ENCODE measurements at places on chromosomes 2 and 18.
A peak's percentile ranks its signal among the peaks of the same experiment; 100 is the strongest.

DNA sequence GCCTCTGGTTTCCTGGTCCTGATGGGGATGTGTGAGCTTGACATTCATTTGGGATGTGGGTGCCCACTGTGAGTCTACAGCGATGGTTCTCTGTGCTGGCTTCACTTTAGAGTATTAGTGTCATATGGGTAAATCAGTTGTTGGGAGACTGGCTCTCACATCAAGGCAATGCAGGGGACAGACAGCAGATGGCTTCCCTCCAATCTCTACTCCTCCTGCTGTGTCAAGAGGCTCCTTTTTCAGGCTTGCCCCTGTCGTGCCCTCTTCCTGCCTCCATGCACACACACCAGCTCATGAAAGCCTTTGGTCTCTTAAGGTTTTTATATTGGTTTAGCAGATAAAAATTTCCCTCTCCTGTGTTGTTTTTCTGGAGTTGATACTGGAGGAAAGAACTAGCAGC lies 315.6 kb downstream of the RDH14 start:
- no peak for DNase-seq

GRCh38 chr2:30527859-30528258 lies 80.8 kb downstream of the LCLAT1 start:
- no peak for DNase-seq

DNA sequence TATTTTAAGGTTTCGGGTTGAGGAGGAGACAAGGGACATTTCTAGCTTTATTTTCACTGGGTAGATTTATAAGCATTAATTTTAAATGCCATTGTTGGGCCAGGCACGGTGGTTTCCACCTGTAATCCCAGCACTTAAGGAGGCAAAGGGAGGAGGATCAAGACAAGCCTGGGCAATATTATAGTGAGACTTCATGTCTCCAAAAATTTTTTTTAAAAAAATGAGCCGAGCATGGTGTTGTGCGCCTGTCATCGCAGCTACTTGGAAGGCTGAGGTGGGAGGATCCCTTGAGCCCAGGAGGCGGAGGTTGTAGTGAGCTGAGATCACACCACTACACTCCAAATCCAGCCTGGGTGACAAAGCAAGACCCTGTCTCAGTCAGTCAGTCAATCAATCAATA lies 45.0 kb downstream of the MBD5 start:
- no peak for DNase-seq

GRCh38 chr2:70270323-70270722 lies 12.4 kb downstream of the PCYOX1 start:
- DNase-seq, result no peak

GRCh38 chr2:84223191-84223590 lies 235.9 kb downstream of the SUCLG1 start:
- no peak for DNase-seq

DNA sequence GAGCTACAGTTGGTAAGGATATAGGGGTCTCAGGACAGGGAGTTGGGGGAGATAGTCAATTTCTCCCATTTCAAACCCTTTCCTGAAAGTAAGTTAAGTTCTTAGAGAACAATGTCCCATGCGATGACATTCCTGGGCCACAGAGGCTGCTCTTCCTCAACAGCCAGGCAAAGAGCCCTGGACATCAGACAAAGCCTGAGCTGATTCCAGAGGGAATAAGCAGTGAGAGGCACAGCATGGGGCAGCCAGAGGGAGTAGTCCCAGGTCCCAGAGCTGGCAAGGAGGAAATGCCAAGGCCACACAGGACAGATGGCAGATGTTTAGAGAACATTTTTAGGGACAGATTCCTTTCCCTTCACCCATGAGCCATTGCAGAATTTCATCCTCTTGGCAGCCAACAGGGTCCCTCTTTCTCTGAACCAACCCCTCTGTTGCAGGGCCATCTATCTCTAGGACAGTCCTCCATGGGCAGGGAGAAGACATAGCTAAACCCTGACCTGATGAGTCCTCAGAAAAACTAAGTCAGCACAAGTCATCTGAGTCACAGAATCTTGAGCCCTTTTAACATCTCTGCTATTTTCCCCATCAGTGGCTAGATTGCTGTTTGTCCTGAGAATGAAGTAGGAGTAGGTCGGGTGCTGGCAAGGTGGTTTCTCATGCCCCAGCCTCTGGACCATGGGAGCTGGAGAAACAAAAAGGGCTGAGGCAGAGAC lies 81.6 kb upstream of the STPG4 start:
- DNase-seq, result no peak

DNA sequence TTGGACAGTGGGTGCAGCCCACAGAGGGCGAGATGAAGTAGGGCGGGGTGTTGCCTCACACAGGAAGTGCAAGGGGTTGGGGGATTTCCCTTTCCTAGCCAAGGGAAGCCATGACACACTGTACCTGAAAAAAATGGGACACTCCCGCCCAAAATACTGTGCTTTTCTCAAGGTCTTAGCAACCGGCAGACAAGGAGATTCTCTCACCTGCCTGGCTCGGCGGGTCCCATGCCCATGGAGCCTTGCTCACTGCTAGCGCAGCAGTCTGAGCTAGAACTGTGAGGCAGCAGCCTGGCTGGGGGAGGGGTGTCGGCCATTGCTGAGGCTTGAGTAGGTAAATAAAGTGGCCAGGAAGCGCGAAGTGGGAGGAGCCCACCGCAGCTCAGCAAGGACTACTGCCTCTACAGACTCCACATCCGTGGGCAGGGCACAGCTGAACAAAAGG lies 244.7 kb downstream of the NBAS start:
- no peak for DNase-seq

GRCh38 chr2:179460181-179460929 lies 195.7 kb upstream of the SESTD1 start:
- no peak for DNase-seq

DNA sequence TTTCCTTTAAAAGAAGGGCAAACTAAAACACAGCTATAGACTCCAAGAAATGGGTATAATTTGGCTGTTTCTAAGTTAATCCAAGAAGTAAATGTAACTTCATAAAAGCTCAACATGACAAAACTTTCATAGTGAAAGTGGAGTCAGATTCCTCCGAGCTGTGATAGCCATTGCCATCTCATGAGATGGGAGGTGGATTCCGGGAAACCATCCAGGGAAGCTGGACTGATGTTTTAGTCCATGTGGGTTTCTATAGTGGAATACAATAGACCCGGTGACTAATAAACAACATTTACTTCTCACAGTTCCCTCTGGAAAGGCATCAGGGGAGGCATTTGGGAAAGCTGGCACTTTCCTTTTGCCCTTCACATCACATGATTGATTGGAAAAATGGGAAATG lies 10.0 kb upstream of the LAPTM4A start:
- DNase-seq, result no peak

- no peak for DNase-seq
Observed at GRCh38 chr18:53819174-53819573, 405.3 kb downstream of the MBD2 start.

- DNase-seq, result no peak
Observed at GRCh38 chr2:11030909-11031308, 119.2 kb downstream of the KCNF1 start.

GRCh38 chr2:60352491-60353405 lies 200.7 kb downstream of the BCL11A start:
- DNase-seq, result peak; percentile 51

- peak; percentile 77 for DNase-seq
Observed at GRCh38 chr2:228657807-228658402, 476.4 kb upstream of the SPHKAP start.

DNA sequence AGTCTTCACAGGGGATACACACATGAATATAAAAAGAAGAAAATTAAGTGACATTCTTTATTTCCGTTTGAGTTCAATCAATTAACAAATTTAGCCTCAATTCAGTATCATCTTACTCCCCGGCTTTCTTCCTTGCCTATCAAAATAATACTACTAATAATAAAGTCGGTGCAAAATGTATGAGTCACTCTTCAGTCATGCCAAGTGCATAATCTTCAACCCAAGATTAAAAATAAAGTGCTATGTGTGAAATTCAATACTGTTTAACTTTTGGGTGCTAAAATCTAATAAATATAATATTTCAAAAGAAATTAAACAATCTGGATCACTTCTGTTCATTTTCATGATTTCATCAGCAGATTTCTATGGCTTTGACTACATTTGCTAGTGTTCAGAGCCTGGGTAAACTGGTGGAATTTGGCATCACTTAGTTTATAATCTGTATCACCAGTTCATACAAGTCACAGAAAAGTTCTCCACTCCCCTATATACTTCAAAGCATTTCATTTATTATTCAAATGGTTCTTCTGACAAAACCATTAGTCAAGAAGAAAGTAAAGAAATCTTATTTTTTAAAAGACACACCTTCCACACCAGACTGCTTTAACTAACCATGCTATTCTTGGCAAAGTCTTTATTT lies 183.6 kb downstream of the THADA start:
- DNase-seq, result no peak

- no peak for DNase-seq
Observed at GRCh38 chr2:68203587-68203986, 45.9 kb downstream of the PNO1 start.

DNA sequence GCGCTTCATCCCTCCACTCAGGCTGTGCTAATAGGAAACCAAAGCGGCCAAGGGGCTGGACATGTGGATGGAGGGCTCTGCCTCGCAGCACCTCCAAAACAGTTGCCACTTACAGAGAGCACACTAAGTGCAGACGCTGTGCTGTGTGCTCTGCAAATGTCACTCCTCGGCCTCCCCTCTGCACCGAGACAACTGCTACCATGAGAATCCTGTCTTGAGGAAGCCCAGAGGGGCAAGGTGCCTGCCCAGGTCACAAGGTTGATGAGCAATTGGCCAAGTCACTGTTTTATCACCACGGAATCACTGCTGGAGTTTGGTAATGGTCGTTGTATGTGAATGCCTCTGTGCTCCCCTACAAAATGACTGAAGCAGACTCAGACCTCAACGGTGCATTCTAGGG lies 132.2 kb downstream of the SEPTIN10 start:
- DNase-seq, result no peak

DNA sequence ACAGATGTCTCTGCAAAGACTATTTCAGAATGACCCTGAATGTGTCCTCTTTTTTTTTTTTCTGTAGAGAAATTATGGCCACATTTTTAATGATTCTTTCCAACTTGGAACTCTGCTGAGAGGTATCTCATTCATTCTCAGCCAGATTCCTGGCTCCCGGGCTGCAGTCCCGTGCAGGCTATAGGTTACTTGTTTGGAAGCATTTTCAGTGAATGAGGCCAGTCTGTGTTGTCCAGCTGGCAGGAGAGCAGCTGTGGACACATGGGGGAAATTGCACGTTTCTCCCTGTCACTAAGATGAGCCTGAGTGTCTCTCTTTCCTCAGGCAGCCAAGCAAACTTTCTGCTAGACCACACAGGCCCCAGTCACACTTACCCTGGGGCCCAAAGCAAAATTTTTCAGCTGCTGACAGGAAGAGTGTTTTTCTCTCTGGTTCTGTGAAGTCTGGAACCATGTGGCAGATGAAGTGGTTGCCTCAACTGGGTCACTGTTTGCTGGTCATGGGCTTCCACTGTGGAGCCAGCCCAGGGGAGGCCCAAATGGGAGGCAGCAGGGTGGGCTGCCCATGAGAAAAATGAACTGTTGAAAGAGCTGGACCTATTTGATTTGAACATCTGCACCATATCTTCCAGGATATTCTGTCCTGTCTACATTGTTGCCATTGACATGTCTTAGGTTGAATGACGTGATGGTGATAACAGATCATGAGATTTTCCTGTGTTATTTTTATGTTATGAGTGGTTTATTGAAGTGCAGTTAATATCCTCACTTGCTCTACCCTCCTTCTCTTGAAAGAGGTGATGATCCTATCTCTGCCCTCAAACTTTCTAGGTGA lies 431.2 kb downstream of the LPIN1 start:
- DNase-seq, result no peak

DNA sequence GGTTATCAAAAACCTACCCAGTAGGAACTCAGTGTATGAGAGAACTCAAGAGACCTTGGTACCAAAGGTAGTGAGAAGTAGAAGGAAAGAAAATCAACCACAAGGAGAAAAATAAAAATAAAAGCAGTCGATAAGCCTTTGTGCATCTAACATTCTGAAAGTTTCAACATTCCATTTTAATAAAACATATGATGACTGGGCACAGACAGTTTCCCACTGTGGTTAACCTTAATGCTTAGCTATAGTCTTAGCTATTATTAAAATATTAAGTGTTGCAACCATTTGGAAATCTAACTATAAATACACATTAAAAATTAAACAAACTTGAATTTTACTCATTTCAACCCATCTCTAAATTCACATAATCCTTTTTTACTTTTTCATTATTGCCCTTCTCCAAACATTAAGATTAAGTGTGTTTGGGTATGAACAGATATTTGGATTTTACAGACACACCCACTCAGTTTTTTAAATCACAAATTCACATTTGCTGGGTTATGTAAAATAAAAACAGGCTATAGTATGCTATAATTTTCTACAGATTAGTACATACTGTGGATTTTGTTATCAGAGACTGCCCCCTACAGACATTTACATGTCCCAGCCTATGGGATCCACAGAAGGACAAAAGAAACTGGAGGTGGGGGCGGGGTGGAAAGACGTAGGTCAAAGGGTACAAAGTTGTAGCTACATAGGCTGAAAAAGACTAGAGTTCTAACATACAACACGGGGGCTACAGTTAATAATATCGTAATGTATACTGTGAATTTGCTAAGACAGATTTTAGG lies 32.8 kb downstream of the SRBD1 start:
- peak; percentile 36 for DNase-seq

DNA sequence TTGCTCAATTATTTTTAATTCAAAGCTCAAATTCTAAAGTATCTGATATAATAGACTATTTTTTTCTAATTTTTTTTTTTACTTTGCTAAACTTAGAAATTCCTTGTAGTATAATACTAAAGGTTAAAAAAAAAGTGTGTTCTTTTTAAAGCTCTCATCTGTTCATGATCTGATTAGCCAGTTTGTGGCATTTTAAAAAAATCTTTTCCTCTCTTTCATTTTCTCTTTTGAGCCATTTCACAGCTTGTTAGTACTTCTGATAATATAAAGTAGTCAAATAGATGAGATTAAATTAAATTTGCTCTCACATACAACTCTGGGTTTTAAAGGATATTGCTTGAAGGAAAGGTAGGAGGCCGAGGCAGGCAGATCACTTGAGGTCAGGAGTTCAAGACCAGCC lies 40.7 kb upstream of the NEMP2 start:
- no peak for DNase-seq

DNA sequence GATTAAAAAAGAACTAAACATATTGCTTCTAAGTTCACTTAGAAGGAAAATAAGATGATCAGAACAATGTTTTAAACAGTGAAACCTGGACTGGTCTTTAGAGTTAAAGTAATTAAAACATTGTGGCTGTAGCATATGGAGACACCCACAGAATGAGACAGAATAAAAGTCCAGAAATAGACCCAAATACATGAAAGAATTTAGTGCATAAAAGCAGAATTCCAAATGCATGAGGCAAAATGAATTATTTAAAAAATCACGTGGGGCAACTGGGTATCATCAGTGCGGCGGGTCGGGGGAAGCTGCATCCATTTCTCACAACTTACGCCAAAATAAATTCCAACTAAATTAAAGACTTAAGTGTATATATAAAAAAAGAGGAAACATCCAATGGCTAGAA lies 12.1 kb downstream of the RNF149 start:
- DNase-seq, result no peak

Measured in NCI-H1417 (cell line).